ENCODE measurements at places on chromosomes 7 and 10.

DNA sequence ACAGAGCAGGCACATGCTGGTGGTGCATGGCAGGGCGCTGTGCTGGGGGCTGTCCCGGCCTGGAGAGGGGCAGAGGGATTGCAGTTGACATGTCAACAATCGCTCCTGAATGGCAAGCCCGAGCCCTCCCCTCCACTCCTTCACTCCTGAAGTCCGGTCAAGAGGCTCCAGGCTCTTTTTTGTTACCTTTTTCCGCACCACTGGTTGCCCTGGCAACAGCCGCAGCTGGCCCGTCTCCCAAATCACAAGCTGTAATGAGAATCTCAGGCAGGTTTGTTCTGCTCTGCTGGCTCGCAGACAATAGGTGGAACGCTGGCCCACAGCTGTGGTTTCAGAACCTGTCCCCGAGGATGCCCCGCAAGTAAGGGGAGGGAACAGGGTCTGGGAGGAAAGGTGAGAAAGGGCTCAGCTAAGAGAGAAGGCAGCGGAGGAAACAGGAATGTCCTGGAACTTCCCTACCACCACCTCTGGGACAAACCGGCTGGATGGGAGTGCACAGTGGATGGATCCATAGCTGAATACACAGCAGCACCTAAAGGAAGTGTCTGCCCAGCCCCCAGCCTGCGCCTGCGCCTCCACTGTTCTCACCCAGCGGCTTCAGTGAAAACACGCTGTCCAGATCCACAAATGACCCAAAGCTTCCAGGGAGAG lies 58.9 kb downstream of the CALML3 start:
- no peak for DNase-seq

- DNase-seq = peak; percentile 53
These were observed 121.6 kb downstream of the CREB5 start for GRCh38 chr7:28533731-28534531.

- no peak for DNase-seq
These were observed 239.0 kb upstream of the PHYHIPL start for GRCh38 chr10:58937423-58937822.

DNA sequence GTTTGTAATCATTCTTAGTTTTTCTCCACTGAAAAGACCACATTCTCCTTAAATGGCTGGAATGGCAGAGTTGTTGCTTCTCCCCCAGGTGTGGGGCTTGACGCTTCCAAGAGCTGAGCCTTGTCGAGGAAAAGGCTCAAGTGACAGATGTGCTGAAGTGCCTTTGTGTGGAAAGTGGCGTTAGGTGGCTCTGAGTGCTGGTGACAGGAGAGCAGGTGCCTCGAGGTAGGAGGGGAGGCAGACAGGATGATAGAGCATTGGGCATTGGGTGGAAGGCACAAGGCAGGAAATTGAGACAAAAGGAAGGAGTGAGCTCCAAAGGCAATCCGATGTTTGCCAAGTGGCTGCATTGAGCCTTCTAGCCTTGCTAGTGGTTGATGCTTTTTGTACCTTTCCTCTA lies 6.7 kb downstream of the KIAA1217 start:
- DNase-seq = no peak

DNA sequence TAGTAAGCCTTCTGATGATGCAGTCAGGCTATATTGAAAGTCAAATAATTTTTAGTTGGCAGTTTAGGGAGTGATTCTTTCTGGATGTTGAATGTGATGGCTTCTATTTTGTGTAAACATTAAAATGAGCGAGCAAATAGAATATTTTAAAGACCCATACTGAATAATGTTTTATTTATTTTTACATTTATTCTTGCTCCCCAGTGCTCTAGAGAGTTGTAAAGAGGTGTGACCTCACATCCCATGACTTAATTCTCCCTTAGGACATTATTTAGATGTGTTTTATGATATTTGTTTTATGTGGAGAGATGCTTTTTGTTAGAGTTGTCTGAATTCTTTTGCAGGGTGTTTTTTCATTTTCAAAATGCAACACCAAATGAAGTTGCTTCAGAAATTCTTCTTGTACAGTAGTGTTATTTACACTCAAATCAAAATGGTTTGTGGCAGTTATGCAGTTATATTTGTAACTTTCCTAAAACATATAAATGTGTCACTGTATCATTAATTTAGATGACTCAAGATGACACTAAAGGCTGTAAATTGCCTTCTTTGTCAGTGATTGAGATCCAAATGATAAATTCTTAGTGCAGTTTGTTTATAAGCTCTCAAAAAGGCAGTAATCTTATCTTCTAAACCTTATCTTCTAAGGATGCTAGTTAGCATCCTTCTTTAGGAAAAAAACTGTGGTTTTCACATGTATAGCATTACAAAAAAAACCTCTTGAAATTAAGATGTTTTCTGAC lies 12.4 kb downstream of the UMAD1 start:
- no peak for DNase-seq

DNA sequence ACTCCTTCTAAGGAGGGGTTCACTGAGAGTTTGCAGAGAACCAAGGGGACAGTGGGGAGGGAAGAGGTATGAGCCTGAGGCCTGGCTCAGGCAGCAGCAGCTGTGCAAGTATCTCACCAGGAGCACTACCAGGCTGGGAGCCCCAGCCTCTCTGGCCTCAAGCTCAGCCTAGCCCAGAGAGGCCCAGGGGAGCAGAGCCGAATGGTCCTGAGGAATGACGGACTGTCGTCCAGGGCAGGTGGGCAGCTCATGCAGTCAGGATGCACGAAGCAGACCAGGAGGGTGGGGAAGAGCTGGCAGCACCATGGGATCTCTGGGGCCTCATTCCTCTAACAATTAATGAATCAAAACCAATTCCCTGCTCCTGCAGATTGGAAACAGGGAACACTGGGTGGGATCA lies 151.5 kb downstream of the GRID1 start:
- DNase-seq = no peak

DNA sequence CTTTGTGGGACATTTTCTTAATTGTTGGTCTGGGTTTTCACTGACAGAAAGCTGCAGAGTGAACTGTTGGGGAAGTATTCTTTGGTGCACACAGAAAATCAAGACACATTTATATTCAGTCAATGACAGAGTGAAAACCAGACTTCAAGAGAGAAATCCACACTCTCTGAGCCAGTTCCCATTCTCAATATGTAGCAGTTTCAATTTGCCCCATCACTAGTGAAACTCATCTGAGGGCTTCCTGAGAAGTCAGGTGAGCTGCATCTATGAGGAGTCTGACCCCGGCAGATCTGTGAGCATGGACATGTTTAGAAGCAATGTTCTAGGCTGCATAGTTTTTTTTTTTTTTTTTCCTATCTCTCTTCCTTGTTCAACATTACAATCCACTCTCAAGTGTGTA lies 163.7 kb upstream of the AHR start:
- no peak for DNase-seq

DNA sequence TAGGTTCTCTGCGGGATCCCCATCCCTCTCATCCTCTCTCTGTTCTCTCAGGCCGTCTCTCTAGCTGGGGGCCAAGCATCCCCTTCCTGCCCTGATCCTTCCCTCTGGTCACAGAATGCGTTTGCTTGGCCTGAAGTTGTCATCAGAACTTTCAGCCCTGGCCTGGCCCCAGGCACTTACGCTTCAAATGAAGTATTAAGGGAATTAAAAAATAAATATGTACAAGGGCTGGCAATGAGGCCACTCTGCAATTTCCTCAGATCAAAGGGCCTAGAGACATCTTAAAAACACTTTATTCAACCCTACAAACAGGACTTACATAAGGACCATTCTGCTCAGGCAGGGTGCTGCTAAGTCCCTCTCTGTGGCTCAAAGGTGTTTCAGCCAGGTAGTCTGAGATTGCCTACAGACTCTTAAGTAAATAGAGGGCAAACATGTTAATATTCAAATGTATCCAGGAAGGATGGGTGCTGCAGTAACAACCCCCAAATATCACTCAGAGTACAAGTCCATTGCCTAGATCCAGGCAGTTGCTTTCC lies 16.0 kb downstream of the SFTPD start:
- no peak for DNase-seq

GRCh38 chr7:141864765-141865447 lies 23.6 kb upstream of the PRSS37 start:
- no peak for DNase-seq

DNA sequence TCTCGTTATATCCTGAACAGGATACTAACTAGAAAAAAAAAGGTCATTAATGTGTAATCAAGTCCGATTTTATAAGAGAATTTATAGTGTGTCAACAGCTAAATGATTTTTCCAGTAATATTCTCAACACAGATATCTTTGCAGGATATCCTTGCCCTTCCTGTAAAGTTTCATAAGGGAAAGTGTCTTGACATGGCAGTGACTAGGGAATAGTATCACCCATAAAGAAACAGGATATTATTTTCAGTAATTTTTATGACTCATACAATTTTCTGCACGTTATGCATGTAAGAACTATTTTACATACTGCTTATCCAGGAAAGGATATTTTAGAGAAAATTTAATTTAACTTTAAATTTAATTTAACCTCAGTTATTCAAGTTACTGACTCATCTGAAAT lies 19.5 kb upstream of the PNLIP start:
- DNase-seq = no peak

DNA sequence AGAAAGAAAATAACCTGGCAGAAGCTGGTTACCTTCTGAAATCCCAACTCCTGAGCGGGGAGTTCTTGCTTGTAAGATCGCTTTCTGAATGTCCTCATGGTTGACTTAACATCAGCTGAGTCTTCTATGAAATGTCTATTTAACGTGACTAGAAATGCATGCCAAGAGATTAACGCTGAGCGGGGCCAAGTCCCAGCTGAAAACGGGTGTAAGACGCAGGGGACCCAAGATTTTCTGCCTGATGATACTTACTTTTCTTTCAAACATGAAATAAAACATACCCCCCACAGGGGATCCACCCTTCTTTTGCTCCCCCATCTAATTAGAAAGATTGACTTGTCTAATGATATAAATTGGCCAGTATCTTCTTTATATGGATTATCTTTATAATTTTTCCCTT lies 14.9 kb downstream of the OR9A2 start:
- DNase-seq = no peak

DNA sequence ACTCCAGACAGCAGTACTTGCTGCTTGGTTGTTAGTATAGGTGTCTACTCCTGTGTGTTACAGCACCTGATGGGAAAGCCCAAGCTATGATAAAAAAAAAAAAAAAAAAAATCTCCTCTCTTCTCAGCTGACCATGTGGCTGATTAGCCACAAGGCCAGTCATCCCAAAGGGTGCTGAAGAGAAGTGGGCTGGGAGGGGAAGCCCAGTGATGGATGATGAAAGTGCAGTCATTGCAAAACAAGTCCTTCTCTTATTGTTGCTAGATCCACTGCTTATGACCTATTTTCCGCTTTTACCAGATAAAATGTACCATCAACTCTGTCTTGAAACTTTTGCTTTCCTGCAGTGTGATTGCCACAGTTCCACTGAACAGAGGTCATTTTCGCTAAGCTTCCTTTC lies 1092.5 kb upstream of the C7orf33 start:
- DNase-seq = no peak

- DNase-seq = no peak
These were observed 2.0 kb downstream of the COPS6 start for GRCh38 chr7:100090527-100091410.

DNA sequence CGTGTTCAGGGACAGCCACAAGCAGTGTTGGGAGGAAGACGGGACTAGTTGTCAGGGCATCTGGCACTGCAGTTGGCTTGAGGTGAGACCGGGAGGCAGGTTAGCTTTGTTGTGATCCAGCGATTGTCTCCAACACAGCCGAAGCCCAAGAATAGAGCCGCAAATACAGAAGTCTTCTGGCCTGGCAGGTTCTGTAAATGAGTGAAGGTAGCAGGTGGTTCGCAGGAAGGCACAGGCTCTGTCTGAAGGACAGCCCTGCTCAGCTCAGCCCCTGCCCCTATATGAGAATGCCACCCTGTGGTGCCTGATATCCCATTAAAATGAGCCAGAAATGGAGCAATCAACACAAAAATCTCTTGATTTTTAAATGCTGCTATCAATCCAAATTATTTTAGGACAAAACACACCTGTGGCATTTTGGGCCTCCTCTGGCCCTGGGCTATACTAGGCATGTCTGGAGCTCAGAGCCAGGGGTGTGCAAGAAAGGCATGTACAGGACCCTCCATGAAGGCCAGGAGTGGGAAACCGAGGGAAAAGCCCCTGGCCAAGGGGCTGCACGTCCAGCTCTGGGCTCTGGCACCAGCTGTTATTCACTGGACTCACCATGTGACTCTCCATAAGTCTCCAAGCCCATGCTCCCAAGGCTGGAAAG lies 11.2 kb upstream of the C10orf71 start:
- no peak for DNase-seq

DNA sequence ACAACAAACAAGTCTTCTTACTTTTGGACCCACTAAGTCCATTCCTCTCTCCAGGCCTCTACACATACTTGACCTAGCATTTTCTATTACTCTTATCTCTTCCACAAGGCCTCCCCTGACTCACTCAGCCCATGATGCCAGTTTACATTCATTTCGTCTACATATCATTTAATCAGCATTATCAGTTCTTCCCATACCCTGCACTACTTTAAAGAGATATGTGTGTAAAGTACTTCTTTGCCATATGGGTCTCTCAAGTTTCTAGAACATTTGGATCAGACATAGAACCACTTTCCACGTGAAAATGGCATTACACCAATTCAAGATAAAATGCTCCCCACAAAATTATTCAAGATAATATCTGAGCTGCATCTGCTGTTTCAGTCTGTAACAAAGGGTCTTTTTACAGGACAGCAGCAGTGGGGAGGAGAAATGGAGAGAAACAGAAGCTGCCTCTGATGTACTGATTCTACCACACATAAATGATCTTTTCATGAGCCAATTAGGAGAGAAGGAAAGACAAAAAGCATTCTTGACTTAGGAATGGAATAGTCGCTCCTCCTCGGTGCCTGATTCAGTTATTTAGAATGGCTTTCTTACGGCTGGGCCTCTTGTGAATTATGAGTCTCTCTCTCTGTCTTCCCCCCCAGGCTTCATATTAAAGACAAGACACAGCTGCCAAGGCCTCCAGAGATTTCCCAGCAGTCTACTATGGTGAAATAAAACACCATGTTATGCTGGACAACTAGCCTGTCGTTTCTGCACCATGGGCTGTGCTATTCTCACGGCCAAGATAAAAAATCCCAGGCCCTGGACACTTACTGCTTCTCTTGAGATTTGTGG lies 46.9 kb upstream of the SEPTIN7 start:
- peak; percentile 88 for DNase-seq

DNA sequence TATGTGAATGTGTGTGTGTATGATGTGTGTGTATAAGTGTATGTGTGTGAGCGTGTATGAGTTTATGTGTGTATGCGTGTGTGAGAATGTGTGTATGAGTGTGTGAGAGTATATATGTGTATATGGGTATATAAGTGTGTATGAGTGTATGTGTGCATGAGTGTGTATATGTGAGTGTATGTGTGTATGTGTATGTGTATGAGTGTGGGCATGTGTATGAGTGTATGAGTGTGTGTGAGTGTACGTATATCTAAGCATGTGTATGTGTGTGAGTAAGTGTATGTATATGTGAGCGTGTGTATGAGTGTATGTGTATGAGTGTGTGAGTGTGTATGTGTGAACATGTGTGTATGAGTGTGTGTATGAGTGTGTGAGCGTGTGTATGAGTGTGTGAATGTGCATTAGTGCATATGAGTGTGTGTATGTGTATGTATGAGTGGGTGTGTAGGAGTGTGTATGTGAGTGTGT lies 12.9 kb downstream of the SLC13A4 start:
- DNase-seq = no peak
